ENCODE measurements at places on chromosomes 5 and 9.

DNA sequence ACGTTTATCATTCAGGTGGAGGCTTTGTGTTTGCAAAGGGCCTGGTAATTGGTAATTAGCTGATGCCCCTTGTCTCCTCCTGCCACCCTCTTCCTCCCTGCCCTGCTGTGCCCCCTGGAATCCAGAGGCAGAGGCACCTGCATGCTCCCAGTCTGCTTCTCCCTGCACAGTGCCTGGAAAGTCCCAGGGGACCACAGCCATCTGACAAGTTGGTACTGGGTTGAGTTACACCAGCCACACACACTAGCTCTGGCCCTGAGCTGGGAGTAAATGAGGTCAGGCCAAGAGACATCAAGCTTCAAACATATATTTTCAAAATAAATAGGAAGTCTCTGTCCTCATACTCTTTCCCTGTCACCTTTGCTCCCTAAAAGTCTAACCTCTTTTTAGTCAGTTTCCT, 56.3 kb downstream of the INSYN2B start:
- no peak for DNase-seq

GRCh38 chr9:70462300-70462699, 47.8 kb upstream of the KLF9 start:
- DNase-seq = no peak

- no peak for DNase-seq
These were observed 178.8 kb upstream of the CDH10 start for GRCh38 chr5:24823625-24824024.

DNA sequence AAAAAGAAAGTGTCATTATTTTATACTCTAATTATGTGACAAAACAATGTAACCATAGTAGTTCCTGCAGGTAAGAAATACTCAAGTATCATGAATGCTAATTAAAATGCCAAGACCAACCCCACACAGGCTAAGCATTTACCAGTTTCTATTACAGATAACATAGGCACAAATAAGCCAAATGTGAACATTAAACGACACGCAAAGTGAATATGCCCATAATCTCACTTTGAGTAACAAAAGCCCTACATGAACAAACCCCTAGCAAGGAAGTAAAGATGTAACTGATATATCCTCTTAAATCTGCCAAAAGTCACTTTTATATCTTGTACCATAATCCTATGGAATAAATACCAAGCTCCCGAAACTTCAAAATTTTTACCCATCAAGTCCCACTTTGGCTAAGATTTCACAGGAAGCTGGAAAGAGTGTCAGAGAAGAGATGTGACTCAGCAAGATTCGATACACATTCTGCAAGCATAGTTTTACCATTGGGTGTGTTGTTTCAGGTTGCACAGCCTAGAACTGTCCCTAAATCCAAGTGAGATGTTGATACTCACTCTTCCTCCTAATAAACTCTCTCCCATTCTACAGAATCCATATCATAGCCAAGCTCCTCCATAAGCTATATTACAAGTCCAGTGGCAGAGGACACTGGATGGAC, 28.8 kb downstream of the TRPM6 start:
- DNase-seq = no peak

- peak; percentile 59 for DNase-seq
These were observed 21.3 kb upstream of the NDST1 start for GRCh38 chr5:150486402-150487198.

- no peak for DNase-seq
These were observed 125.2 kb downstream of the WDR41 start for GRCh38 chr5:77366717-77367500.

GRCh38 chr5:1502046-1502736, 21.6 kb downstream of the LPCAT1 start:
- DNase-seq = no peak

DNA sequence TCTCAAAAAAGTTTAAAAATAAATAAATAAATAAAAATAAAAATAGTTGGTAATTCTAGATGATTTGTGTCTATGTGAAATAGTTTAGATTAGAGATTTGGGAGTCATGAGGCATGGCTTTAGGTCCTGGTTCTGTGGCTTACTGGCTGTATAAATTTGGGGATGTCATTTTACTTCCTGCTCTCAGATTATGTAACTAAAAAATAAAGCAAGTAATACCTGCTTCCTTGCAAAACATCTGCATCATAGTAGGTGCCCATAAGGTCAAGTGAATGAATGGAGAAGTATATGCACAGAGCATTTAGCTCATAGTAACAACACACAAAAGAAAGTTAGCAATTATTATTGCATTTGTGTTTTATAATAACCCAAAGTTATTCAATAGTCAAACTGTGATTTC, 287.7 kb upstream of the TLE4 start:
- no peak for DNase-seq

GRCh38 chr5:6496207-6496584, 47.5 kb downstream of the UBE2QL1 start:
- DNase-seq = no peak

GRCh38 chr9:86347991-86348390, 6.2 kb downstream of the TUT7 start:
- DNase-seq = no peak

DNA sequence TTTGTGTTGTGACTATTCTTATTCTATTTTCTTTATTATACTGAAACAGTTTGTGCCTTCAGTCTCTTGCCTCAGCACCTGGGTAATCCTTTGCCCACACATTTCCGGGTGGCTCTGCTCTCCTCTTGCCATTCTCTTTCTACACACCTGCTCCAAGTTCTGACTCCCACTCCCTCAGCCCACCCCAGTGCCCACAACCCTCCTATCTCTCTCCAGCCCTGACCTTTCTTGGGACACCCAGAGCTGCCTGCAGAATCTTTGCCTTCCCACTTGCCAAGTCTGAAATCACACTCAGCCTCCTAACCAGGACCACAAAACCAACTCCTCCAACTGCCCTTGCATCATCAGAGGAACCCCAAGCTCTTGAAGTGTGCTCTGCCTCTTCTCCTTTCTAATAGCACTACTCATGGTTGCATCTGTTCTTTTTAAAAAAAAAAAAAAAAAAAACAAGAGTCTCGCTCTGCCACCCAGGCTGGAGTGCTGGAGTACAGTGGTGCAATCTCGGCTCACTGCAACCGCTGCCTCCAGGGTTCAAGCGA, 4.1 kb downstream of the SWI5 start:
- DNase-seq = no peak

DNA sequence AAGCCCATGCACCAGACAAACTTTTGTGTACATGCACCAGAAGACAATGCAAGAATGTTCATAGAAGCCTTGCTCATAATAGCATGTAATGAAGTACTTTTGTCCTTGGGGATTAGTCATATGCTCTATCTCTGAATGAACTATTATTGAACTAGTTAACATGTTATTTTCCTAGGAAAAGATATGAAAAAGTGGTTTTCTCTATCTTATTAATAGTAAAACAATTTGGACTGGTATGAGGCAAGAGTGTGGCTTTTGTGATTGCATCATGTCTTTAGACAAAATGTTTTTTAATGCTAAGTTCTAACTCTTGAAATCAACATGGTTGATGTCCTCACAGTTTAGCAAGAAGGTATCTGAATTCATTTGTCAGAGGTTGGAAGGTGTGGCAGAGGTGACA, 55.7 kb upstream of the SPDL1 start:
- DNase-seq = no peak

DNA sequence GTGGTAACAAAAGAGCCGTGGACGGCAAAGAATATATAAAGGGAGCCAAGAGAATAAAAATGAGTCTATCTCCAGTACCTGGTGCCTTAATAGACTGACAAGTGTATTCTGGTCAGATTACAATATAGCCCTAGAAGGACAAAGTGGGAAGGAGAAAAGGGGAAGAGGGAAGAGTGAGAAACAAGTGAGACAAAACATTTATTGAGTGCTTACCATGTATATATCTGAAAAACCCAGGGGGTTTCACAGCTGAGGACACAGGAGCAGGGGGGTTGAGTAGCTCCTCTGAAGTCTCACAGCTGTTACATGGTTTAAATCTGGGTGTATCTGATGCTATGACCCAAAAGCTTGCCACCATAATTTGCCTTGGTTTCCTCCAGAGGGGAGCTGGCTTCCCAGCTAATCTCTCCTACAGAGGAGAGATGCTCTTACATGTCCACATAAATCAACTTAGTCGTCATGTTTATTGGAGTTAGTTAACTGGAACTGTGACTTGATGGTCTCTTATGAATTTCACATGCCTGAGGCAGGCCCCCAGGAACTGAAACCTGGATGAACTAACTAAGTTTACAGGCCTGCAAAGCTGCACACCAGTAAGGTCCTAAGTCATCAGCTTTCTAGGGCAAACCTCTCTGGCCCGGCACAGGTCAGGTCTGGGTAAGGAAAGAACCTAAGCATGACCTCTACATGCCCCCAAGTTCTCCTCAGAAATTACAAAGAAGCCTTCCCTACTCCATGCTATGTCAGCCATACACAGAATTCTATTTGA, 15.5 kb downstream of the SIL1 start:
- no peak for DNase-seq

DNA sequence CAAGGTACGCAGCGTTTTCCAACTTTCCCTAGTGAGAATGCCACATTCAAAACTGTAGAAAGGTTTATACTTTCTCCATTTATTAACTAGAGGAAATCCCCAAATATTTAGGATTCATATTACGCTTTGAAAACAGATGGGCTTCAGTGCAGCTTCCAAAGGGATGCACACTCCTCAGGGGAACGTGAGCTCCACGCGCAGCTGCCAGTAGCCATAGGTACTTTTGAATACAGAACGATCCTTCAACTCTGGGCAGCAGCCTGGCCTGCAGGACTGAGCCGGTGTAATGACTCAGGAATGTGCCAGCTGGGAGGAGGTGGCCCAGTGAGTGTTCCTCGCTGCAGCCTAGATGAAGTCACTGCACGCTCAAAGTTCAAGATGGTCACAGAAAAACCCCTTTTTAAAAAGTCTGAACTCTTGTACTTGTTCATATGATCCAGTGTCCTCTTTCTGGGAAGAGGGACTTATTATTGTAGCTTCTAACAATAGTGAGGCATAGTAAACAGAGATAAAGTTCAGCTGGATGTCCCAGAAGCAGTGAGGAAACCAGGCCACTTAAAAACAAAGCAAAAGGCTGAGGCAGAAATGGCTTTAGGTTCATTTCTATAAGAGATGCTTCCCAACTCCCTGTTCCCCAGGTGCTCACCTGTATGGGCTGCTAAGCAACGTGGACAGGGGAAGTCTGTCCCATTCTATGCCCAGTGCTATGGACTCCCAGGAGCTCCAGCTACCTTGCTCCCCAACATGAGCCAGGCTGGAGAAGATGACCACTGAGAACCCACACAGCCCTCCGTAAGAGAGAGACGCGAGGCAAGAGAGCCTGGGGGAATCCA, 130.0 kb downstream of the LHFPL2 start:
- no peak for DNase-seq

DNA sequence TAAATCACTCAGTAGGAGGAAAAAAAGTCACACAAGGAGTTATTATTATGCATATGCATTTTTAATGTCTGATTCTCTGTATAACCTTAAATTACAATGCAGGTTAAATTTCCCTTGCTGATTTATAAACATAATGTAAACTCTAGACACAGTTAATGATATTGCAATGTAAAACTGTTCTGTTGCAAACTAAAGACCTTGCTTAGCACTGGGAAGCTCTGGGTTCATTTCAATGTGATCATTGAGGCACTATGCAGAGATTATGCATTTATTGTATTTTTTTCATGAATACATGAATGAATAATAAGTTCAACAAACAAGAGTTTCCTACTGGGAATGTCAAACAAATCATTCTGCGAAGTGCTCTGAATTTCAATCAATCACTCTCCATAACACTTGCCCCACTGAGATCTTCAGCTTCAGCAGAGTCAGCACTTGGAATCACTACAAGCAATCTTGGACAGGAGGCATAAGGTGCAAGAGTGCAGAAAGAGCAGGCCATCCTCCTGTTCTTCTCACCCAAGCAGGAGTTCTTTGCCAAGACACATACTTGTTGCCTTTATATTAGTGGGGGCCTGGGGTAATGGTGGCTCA, 232.1 kb downstream of the CSNK1G3 start:
- no peak for DNase-seq

DNA sequence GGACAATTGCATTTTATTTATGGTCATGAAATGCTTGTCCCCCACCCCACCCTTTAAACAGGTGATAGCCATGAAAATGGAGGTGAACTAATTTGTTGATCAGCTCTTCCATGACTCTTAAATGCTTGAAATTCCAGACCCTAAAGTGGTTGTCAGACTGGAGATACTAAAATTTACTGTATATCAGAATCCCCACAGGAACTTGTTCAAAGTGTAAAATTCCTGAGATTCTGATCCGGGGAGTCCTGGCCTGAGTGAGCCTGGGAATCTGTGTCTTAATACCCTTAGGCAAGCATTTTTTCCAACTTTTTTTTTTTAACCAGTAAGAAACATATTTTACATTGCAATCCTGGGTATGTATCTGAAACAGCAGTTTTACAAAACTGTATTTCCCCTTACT, 4.7 kb downstream of the SKP2 start:
- DNase-seq = no peak

DNA sequence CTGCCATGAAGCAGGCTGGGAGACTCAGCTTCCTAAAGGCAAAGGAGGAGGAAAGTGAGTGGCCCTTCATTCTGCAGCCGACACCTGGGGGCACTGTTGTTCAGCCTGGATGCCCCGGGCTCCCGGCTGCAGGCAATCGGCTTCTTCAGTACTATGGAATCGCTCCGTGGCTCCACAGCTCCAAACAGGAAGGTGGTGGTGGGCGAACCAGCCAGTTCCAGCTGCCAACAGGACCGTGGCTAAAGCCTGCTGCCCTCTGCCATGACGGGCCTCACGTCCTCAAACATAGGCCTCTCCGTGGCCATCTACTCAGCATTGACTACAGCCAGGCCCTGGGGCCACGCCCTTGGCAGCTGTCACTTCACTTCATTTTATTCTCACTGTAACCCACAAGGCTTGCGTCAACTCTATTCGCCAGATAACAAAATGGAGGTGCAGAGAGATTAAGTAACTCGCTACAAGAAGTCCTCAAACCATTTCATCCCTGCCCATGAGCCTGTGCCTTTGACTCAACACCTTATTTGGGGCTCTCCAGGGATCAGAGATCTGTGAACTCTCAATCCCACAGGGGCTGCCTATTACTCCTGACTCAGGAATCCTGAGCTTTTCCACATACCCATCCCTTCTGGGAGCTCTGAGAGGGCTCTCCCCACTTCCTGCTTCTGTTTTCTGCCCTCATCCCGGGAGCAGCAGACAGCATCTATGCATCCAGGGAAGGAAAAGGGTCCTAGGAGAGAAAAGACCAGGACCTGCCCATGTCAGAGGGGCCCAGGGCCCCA, 38.0 kb downstream of the PAX5 start:
- peak; percentile 25 for DNase-seq

DNA sequence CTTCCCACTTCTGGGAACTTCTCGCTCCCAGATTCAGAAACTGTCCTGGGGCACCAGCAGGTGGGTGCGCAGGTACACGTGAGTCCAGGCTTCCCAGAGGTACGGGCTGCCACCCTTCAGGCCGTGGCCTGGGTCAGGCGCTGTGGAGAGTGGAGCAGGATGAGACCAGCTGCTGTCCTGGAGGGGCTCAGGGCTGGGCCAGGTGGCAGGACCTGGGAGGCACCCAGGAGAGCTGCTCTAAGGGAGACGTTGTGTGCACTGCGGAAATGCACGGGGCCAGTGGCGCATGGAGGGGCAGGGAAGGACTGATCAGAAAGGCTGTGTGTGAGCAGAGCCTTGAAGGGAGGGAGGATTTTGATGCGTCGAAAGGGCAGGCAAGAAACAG, 135.1 kb upstream of the PHYKPL start:
- DNase-seq = no peak

Measured in Ammon's horn (tissue), 1 donor.